ENCODE measurements at places on chromosomes 2 and 18.

DNA sequence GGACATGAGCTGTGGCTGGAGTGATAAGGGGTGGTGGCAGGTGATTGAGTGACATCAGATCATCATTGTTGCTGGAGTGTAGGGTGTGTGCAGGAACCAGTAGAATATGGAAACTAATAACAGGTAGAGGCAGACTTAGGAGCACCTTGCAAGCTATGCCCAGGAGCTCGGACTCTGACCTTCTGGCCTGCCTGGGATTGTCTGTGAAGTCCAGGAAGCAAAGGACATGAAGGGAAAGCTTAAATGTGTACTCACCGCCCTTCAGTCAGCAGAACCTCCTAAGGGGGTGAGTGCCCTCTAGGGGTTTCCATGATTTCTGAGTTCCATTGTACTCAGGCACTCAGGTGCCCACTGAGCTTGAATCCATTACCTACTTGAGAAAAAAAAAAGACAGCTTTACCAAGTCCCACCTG is 104.2 kb downstream of the CRIM1 start:
- DNase-seq = no peak

DNA sequence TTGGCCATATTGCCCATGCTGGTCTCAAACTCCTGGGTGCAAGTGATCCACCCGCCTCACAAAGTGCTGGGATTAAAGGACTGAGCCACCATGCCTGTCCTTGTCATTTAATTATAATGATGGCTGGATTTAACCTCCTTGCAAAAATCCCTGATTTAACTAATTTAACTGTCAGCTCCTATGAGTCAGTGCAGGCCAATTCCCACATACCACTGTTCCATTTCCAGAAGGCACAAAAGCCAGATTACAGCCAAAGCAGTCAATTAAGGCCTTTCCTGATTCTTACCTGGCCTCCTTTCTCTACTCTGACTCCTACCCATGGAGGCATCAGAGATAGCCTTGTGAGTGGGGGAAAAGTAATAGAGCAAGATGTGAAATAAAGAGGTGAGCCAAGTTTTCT is 12.3 kb upstream of the SLC35F5 start:
- no peak for DNase-seq

DNA sequence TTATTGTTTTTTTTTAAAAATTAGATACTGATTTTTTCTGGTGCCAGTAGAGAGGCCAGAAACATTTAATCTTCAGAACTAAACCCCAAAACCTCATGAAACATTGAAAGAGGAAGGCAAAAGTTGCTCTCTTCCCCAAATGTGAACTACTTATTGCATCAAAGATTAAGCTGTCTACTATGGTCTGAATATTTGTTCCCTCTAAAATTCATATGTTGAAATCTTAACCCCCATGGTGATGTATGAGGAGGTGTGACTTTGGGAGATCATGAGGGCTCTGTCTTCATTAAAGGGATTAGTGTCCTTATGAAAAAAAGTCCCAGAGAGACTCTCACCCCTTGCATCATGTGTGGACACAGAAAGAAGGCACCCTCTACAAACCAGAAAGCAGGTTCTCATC is 28.2 kb upstream of the SLC8A1 start:
- no peak for DNase-seq

- DNase-seq = no peak
These were observed 220.8 kb downstream of the SH3RF3 start for GRCh38 chr2:109349503-109350465.

GRCh38 chr2:64349131-64349530 is 104.8 kb upstream of the LGALSL start:
- DNase-seq = no peak

DNA sequence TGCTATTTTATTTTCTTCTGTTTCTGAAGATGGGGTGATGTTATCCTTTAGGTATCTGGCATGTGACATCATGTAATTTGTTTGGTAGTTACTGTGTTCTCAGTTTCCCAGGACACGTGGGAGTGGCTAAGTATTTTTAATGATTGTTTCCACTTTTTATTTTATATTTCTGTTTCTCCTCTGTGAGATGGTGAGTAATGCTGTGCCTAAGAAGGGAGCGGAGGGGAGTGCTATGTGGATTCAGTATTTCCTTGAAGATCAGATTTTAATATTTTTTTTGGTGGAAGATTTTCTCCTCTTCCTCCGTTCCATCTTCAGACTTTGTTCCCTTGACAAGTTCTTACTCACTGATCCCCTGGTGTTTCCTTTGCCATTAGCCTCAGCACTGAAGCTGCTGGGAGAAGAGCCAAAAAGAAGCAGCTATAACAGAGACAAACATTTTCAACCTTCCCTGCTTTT is 180.0 kb upstream of the MMADHC start:
- no peak for DNase-seq

GRCh38 chr2:27849558-27850205 is 40.5 kb downstream of the RBKS start:
- no peak for DNase-seq

GRCh38 chr2:236083934-236084333 is 84.3 kb downstream of the GBX2 start:
- DNase-seq = no peak

DNA sequence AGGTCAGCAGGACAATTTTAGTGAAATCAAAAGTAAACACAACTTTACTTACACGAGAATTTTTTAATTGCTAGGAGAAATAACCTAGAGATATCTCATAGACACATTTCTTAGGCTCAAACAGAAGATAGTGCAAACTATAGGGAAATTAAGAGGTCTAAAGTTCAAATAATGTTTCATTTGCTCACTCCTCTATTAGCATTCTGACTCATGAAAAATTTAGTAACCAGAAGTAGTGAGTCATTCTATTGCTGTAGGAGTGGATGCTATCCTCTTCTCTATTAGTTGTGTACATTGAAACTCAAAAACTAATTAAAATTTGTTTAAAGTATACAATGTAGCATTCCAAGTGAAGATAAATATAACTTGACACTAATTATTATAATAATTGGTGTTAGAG is 908.3 kb upstream of the TMEFF2 start:
- DNase-seq = no peak

DNA sequence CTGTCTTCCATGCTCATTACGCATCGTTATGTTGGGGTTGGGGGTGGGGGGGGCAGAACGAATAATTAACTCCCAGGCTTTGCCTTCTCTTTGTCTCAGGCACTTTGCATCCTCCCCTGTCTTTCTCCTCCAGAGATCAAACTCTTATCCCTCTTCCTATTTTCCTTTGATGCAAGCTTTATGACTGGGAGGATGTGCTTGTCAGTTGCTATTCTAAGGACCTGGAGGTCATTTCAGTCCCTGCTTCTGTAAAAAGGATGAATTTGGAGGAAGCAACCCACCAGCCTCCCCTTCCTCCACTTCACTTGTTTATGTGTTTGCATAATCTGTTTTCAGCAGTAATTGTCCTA is 87.5 kb downstream of the ZCCHC2 start:
- DNase-seq = no peak

DNA sequence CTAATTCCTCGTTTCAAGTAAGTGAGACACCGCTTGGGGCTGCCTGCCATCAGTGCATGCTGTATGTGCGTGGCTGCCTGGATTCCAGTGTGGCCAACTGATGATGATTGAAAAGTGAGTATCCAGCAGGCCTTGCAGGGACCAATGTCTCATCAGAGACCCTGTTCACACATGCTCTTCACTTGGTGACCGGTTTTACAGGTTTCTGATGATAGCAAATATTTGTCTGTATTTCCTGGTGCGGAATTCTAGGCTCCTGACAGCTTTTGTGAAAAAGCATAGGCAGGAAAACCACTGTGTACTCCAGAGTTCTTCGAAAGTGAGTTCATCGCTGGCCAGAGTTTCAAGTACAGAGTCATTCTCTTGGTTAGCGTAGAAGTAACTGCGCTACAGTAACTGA is 13.8 kb upstream of the YWHAQ start:
- no peak for DNase-seq

GRCh38 chr18:10020171-10020570 is 106.4 kb downstream of the VAPA start:
- no peak for DNase-seq

DNA sequence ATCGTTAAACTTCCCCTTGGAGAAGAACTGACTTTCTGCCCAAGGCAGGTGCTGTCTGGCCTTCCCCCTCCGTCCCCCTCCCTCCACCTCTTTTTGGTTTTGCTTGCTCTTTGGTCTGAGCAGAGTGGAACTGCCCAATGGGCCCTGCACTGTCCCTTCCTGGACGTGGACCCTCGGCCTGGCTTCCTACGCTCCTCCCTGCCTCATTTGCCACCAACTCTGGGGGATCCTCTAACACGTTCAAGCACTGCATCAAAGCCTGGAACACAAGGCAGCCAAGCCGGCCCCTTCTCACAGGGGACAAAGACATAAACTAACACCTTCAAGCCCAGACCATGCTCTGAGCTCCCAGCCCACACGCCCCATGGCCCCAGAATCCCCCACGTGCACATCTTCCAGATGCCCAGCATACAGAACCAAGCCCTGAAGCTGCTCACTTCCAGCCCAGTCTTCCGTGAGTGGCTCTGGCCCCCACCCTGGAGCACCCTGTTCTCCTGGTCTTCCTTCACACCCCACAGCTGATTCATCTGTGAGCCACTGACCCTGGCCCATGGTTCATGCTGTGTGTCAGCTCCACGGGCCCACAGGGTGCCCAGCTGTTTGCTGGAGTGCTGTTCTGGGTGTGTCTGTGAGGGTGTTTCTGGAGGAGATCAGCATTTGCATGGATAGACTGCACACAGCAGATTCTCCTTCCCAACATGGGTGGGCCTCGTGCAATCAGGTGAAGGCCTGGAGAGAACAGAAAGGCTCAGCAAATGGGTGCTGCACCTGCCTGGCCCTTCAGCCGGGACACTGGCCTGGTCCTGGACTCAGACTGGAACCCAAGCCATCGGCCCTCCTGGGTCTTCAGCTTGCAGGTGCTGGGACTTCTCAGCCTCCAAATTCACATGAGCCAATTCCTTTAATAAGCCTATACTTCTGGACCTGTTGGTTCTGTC is 247.1 kb upstream of the SALL3 start:
- no peak for DNase-seq

- no peak for DNase-seq
These were observed 51.1 kb downstream of the PGAP1 start for GRCh38 chr2:196875414-196875813.
